ENCODE measurements at places on chromosomes 16 and 17.

GRCh38 chr16:57732714-57733113, 2.9 kb upstream of the KATNB1 start:
- DNase-seq = no peak

DNA sequence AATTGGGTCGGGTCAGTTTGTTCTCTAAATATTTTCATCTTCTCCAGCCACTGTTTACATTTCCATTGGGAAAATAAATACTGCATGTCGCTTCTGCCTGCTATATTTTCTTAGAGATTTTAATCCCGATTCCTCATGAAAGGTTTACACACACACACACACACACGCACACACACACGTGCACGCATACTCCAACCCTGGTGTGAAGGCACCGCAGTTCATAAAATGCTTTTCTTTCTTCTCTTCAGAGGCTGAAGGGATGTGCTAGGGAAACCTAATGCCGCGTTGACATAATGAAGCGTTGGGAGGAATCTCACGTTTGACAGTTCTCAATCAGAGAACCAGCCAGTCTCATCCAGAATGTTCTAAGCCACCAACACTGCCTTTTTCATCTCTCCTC, 222.9 kb upstream of the IRX3 start:
- no peak for DNase-seq

DNA sequence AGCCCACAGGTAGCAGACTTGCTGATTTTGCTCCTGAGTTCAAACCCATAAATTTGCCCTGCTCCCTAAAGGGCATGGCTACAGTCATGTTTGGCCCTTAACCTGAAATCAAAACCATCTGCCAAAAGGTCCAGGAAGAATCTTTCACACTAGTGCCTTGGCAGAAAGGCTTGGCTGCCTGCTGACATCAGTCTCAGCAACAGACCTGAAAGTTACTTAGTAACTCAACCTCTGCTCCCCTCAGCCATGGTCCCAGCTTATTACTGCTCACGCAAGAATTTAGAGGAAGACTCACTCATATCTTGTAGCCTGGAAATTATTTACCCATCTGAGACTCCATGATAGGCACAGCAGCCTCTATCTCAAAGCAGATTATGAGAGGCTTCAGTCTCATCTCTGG, 98.0 kb upstream of the KIF2B start:
- DNase-seq = no peak

- DNase-seq = no peak
These were observed 12.7 kb downstream of the ASIC2 start for GRCh38 chr17:33280162-33280943.

- DNase-seq = no peak
These were observed 3.2 kb upstream of the HOXB9 start for GRCh38 chr17:48629411-48629759.

GRCh38 chr16:31083081-31083480, 5.7 kb downstream of the PRSS53 start:
- DNase-seq = no peak

GRCh38 chr17:4786106-4786511, at the start of gene VMO1:
TSS of gene VMO1 (minus strand) at chr17:4786364. CDS start at chr17:4786352, 12 bp downstream.
- no peak for DNase-seq

DNA sequence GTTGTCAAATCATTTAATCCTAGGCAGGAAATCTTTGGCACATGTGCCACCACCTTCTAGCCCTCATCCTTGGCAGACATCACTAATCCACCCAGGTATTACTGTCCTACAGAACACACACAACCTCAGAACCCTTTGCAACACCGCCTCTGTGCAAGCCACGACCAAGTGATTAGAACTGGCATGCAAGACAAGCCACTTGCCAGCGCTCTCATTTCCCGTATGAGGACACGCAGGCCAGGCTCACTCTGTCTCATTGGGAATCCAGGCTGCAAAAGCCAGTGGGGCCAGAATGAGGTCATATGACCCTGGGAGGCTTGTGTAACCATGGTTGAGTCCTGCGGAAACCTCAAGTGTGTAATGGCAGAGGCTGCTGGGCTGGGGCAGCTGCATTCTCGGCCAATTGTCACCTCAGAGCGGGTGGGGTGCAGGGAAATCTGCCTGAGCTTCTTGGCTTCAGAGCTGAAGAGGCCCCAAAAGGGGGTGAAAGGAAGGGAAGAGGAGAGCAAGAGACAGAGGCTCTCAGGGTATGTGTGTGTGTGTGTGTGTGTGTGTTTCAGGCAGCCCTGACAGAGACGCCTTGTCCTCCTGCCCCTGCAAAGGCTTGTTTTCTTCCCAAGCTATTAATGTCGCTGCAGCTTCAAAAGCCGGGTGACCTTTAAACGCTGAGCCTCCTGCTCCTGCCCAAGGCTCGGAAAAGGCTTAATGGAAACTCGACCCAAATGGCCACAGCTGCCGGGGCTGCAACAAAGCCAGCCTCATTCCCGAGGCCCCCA, 43.2 kb upstream of the MRPS23 start:
- DNase-seq = peak; percentile 85

DNA sequence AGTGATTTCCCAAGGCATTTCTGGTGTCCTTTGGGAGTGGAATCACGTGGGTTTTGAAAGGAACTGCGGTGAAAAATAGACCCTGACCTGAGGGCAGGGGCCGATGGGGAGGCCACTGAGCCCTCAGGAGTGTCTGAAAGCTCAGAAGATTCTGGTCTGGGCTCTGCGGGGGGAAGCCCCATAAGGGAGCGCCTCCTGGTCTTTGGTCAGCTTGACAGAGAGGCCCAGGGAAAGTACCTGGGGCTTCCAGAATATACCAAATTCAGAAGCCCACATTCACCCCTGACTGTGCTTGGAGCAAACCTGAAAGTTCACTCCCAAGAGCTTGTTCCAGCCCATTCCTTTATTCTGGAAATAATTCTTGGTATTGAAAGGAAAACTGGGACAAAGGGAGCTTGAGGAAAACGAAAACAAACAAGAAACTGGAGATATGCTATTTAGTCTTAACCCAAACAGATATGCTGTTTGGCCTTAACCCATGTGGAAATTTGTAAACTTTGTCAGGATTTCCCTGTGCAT, 23.2 kb upstream of the NAGLU start:
- no peak for DNase-seq

DNA sequence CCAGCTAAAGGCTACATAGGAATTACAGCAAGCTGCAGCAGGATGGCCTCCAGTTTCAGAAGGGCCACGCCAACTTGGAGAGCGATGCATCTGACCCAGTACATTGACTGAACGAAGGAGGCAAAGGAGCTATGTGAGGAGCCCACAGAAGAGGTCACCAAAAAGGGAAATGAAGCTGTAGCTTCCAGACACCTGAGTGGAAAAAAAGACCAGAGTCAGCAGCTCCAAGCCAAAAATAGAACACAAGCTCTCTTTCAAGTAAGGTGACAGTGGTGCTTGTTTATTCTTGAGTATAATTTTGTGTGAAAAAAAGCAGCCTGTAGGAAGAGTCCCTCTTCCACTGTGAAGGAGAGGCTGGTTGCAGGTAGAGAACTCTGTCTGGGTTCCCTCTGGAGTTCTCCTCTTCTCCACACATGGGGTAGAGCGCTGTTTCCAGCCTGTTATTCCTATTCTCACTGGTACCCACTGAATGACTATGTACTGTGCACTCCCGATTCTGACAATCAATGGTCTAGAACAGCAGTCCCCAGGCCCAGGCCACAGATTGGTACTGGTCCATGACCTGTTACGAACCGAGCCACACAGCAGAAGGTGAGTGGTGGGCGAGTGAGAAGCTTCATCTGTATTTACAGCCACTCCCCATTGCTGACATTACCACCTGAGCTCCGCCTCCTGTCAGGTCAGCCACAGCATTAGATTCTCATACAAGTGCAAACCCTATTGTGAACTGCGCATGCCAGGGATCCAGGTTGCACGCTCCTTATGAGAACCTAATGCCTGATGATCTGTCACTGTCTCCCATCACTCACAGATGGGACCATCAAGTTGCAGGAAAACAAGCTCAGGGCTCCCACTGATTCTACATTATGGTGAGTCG, 15.1 kb downstream of the CCL4 start:
- DNase-seq = no peak

DNA sequence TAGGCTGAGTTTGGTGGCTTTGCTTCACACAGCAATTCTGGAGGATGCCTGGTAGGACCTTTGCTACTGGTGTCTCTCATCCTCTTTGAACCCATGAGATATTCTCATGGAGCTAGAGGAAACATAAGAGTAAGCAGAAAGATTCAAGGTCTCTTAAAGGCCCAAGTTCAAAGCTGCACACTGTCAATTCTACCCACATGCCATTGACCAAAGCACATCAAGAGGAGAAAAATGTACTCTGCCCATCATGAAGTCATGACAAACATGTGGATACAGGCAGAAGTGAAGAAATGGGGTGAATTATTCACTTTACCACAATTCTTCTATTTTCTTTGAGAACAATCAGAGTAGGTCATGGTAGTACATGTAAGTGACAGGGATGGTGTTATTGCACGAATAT, 13.1 kb downstream of the SKA2 start:
- DNase-seq = no peak

DNA sequence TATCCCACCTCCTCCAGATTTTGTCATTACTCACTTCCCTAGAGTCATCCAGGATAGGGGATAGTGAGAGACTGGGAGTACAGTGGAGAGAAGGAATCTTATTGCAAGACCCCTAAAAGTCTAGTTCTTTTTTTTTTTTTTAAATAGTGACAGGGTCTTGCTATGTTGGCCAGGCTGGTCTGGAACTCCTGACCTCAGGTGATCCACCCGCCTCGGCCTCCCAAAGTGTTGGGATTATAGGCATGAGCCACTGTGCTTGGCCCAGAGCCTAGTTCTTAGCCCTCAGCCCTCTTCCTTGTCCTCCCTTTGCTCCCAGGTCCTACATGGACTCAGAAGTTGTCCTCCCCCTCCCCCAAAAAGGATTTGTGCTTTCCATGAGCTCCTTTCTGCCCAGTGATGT, 2.7 kb upstream of the CHRNB1 start:
- DNase-seq = no peak

GRCh38 chr17:64066716-64067115, 46.3 kb upstream of the ICAM2 start:
- DNase-seq = no peak

- peak; percentile 90 for DNase-seq
These were observed 6.4 kb downstream of the WNT3 start for GRCh38 chr17:46811978-46812583.

- no peak for DNase-seq
These were observed 13.6 kb downstream of the SMTNL2 start for GRCh38 chr17:4597975-4598374.

DNA sequence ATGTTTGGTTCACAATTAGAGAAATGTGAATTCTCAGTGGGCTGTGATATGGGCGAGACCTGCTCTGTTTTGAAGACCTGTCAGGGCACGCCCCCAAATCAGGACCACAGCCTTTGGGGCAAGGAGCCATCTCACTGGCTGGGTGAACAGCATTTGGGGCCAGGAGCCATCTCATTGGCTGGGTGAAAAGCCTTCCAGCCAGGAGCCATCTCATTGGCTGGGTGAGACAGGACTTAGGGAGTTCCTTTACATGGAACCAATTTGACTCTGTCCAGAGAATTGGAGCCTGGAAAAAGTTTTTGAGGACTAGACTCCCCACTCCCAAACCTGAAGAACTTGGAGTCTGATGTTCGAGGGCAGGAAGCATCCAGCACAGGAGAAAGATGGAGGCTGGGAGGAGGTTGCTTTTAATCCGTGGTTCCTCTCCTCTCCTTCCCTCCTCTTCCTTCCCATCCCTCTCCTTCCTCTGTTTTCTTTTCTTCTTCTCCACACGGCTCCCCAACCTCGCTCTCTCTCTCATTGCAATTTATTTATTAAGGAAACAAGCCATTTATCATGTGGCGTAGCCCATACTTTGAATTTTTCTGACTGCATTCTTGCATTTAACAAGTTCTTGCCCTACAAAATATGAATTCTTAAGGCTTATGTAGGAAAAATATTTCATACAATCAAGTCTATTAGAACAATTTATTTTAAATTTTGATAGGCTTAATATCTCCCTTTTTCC, 19.7 kb downstream of the FOXL1 start:
- DNase-seq = no peak

DNA sequence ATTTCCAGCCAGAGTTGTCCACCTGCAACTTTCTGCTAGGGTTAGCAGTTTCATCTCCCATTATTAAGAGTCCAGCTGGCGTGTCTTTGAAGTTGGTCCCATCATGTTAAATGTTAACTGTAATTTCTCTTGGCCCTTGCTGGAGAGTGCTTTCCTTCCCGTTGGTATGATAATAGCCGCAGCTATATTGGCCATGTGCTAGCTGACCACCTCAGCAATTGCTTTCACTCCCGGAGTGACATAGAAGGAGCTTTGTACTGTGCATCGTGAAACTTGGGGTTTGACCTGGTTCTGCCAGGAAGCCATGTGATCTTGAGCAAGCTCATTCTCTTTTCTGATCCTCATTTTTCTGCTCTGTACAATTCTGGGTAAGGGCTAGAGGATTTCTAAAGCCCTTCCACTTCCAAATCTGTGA, 81.0 kb upstream of the TBX2 start:
- DNase-seq = no peak

DNA sequence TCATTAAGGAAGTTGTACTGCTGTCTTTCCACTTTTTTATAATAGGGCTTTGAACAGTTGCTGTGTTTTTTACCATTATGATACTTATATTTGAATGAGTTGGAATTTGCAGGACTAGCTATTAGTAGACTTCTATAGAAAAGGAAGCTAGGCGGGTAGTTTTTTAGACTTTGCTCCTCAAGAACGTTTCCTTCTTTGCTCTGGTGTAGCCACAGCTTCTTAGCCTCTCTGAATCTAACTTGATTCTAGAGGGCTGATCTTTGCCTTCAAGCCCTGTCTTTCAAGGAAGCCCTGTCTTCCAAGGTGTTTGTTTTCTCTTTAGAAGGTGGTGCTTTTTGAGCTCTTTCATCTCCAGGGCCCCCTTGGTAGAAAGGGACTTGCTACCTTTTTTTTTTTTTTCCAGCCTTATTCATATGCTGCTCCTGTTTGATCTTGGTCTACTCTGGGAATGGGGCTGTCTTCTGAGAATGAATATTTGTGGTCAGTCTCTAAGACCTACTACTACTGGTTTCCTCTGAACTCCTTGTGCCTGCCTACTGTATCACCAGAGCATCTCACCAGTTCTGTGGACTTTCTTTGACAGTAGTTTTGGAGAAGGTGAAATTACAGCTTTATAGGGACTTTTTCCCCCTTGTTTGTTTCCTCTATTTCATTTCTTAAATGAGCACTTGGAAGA, 52.3 kb upstream of the RASL10B start:
- no peak for DNase-seq

DNA sequence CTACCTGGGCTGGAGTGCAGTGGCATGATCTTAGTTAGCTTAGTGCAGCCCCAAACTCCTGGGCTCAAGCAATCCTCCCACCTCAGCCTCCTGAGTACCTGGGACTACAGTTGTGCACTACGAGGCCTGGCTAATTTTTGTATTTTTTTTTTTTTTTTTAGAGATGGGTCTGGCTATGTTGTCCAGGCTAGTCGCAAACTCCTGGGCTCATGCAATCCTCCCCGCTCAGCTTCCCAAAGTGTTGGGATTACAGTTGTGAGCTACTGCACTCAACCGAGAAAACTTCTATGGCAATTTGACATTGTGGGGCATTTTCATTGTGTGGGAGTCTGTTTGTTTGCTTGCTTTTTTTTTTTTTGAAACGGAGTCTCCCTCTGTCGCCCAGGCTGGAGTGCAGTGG, 30.0 kb downstream of the CRISPLD2 start:
- DNase-seq = no peak

GRCh38 chr17:16912021-16912962, 59.6 kb downstream of the TNFRSF13B start:
- no peak for DNase-seq

Data from HTR-8/SVneo (cell line).